ENCODE measurements at places on chromosomes 6 and 20.

DNA sequence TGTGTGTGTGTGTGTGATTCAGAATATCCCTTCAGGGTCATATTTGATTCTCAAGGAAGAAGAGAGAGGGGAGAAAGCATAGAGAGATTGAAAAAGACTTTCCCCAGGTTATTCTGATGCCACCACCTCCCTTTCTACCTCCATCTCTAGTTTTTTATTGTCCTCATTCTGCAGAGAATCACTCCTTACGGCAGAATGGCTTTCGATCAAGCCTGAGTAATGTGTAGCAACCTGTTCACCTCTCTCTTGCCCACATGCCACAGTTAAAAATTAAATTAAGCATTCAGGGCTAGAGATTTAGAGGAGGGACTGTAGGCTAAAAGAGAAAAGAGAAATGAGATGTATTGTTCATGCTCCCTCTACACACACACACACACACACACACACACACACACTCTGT is 18.1 kb downstream of the KLHL32 start:
- DNase-seq, result no peak

GRCh38 chr6:16630026-16630643 is 131.1 kb downstream of the ATXN1 start:
- no peak for DNase-seq

GRCh38 chr6:20334334-20334733 is 67.3 kb upstream of the E2F3 start:
- no peak for DNase-seq

GRCh38 chr20:32742322-32743236 is 688 bp downstream of the COMMD7 start:
- no peak for DNase-seq

DNA sequence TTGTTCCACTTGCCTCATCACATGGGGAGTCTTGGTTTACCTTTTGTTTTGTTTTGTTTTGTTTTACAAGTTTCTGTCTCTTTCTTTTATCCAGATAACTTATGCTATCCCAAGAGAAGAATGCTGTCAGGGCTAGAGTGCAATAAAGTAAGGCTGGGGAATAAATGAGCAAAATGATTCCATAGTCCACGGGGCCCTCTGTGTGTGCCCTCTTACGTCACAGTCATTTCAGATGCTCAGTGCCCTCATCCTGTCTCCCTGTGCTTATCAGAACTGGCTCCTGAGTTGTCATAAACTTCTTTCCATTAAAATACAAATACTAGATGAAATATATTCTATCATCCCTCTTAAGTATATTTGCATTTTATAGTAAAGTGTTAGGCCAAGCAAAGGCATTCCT is 30.8 kb upstream of the ENPP1 start:
- no peak for DNase-seq

DNA sequence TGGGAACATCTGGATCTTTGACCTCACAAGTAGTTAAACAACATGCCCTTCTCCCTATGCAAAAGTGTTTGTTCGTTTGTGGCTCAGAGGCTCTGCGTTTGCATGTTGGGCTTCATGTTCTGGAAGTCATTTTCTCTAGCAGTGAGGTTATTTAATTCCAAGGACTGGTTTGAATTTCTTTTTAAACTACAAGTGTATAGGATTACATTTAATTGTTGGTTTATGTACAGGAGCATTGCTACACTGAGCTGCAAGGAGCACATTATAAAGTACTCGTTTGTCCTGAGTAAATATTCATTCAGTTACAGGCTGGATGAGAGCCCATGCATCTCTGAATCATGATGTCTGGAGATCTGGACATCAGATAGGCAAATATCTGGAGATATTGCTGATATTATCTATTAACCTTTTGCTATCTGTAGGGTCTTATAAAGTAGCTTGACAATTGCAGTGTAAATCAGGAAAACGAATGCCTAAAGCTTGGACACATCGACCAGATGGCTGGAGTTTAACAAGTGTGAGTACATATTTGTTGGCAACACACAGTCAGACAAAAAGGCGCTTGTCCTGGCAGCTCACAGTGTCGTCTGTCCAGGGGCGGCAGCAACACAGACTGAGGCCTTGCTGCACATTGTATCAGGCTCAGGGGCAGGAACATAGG is 84.6 kb downstream of the PDE7B start:
- DNase-seq, result peak; percentile 55

- DNase-seq, result peak; percentile 65
These were observed 35.1 kb downstream of the SYNJ2 start for GRCh38 chr6:158016571-158017383.

DNA sequence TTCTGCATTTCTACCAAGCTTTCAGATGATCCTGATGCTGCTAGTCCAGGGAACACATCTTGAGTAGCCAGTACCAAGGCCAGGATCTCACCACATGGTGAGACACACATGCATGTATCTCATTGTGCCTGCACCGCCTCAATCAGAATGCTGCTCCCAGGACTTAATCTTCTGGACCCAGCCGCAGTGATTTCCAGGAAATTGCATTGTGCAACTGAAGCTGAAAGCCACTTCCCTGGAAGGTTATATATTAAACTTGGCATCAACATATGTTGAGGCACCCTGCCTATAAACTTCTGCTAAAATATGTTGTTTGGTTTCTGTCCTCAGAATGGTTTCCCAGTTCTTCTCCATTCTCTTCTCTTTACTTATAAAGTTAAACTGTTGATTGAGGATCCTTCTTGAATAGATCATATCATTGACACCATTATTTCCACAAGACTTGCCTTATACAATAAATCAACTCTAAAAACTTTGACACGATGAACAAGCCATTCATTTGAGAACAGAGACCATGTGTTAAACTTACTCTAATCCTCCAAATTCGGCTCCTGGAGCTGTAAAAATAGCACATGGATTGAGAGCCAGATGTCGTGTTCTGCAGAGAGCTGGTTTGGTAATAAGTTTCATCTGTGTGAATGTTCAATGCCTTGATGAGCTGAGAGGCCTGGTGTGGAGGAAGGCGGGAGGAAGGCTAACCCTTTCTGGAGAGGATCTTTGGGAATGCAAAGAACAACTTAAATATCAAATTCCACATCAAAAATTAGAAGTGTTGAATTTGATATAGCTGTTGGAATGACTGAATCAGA is 65.0 kb upstream of the PCSK2 start:
- DNase-seq, result no peak

DNA sequence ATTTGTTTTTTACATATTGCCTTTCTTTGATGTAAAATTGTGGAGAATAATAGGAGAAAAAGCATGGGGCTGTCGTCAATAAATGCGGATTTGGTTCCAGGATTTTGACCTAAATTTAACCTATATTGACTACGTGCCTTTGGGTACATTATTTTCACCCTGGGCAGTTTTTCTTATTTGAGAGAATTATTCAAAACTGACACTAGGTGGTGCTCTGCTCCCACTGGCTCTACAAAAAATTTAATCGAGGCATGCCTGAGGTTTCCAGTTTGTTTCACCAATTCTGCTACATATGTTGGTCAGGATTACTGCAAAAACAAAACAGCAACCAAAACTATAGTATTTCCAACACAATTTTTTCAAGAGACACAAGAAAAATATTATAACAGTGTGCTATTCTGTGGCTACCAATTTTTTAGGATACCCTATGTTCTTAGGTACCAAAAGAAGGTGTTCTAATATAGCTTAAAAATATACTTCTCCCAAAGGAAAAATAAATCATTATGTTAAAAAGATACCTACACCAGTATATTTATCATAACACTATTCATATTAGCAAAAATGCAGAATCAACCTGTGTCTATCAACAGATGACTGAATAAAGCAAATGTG is 48.6 kb upstream of the FABP7 start:
- peak; percentile 47 for DNase-seq

GRCh38 chr6:38528196-38528965 is 111.3 kb downstream of the BTBD9 start:
- no peak for DNase-seq

DNA sequence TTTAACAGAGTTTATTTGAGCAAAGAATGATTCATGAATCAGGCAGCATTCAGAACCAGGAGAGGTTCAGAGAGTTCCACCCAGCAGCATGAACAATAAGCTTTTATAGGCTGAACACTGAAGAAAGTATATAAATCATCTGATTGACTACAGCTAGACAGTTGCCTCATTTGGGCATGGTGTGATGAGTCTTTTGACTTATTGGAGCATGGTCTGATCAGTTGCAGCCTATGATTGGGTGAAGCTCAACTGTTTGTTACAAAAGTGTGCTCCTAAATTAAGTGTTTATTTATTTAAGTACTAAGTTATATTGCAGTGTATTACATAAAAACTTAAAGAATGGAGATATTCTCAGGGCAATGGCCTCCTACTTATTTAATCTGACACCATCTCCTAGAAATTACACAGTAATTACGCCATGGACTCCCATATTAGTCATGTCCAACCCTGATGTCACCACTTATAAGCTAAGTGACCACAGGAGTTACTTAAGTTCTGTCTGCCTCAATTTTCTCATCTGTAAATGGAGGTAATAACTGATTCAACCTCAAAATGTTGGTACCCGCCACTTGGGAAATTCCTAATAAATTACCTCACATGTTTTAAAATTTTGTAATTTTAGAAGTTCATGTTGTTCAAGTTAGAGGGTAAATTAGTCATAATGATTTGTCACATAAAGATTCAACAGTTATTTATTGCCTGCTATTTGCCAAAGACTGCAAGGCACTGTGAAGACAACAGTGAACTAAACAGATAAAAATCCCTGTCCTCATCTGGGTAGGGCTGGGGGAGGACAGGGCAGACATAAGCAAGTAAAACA is 15.2 kb upstream of the ROS1 start:
- peak; percentile 75 for DNase-seq

- peak; percentile 10 for DNase-seq
These were observed 22.8 kb downstream of the NPEPL1 start for GRCh38 chr20:58715391-58715800.

GRCh38 chr20:4546786-4547185 is 174.9 kb upstream of the PRND start:
- peak; percentile 73 for DNase-seq

- DNase-seq, result no peak
These were observed 82.6 kb upstream of the CCDC167 start for GRCh38 chr6:37582306-37582705.

GRCh38 chr6:13413466-13413862 is 73.9 kb downstream of the GFOD1 start:
- peak; percentile 80 for DNase-seq

DNA sequence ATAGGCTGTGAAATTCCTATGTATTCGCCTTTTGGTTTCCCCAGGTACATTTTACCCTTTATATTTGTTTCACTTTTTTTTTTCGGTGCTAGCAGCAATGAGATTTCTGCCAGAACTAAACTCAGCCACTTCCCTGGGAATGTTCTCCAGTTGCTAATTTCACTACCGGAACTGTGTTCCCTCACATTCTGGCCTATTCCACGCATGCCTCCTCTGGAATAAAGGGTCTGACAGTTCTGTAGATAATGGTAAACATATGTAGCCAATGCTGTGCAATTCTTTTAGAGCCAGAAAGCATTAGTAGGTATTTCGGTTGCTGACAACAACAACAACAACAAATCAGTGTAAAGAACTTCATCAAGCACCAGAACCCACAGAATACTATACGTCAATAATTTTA is 96.1 kb upstream of the TBX18 start:
- DNase-seq, result no peak

DNA sequence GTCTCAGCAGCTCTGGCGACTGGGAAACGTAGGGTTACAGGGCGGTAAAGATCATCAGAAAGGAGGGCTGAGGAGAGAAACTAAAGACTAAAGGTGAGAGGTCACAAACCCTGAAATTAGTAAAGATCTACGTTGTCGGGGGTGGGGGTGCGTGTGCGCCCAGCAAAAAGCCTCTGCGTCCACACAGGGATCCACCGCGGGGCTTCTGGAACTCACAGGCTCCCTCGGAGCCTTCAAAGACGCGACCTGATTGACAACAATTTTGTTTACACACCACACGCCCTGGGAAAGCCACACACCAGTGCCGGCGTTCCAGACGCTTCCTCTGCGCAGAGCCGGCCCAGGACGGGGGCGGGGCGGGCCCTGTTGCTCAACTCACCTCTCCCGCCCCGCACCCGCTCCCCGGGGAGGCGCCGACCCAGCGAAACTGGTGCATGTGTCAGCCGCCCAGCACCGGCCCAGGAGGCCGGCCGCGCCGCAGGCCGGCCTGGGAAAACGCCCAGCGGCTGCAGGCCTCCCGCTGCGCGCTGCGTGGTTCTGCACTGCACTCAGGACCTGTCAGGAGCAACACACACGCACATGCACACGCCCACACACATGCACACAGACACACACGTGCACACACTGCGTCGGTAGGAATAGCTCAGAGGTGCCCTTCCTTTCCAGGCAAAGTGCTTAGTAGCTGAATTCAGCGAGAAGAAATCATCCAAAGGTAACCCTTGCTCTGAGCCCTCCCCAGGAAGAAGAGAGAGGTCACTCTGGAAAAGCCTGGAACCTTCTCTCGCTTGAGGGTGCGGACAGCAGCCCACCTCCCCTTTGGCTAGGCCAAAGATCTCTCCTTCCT is 57.2 kb upstream of the ARID1B start:
- peak; percentile 92 for DNase-seq

- DNase-seq, result no peak
These were observed 136.3 kb downstream of the SULF2 start for GRCh38 chr20:47648943-47649342.

- no peak for DNase-seq
These were observed 269.6 kb downstream of the KHDC1L start for GRCh38 chr6:72955666-72956065.

- DNase-seq, result peak; percentile 74
These were observed 108.2 kb upstream of the GMDS start for GRCh38 chr6:2353412-2354137.

DNA sequence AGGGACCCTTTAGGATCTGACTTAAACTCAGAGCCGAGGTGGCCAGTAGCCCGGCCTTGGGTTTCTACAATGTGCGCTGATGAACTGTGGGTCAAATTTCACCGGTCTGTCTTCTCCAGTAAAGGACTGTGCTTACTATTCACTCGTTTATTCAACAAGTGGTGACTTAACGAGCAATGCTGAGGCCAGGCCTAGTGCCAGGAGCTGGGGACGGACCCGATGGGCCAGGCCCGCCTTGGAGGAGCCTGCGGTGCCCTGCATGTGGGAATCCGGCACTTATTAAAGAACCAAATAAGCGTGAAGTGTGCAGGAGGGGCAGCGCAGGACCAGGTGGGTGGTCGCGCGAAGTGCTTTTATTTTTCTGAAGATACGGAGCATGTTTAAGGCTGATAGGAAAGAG is 24.0 kb downstream of the CTCFL start:
- DNase-seq, result no peak

DNA sequence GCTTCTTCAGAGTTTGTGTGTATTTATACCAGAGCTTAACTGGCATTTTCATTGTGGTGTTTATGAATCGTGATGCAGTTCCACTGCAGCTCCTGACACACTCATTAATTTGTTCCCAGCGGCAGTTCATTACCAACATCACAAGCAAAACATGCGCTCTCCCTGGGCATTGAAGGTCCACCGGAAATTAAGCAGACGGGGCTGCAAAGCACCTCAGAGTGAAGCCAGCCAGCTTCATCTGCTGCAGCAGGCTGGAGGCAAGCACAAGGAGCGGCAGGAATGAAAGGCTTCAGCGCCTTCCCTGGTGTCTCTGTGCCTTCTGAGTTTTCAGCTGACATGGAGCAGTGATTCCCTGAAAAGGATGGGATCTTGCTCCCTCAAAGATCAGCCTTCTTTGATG is 246.0 kb upstream of the SPTLC3 start:
- no peak for DNase-seq

Data from AG20443 (cell line).